ENCODE measurements at places on chromosomes 4 and X.

GRCh38 chr4:2248044-2248780 is 6.3 kb upstream of the HAUS3 start:
- no peak for DNase-seq
- no peak overlapping the region for H3K27ac ChIP-seq
- H3K27me3 ChIP-seq, result no peaks in the 10 kb centered on the region
- H3K36me3 ChIP-seq, result no peaks in the 10 kb centered on the region

GRCh38 chrX:48636776-48637175 is 39.5 kb downstream of the WDR13 start:
- peaks cover 7% of the 10 kb centered on the region for H3K4me1 ChIP-seq
- H3K4me3 ChIP-seq, result no peak overlapping the region
- H3K27ac ChIP-seq, result no peak overlapping the region
- no peak for DNase-seq
- H3K27me3 ChIP-seq, result no peaks in the 10 kb centered on the region

GRCh38 chr4:30450474-30450873 is 269.7 kb upstream of the PCDH7 start:
- no peaks in the 10 kb centered on the region for H3K36me3 ChIP-seq
- H3K27ac ChIP-seq, result no peak overlapping the region

DNA sequence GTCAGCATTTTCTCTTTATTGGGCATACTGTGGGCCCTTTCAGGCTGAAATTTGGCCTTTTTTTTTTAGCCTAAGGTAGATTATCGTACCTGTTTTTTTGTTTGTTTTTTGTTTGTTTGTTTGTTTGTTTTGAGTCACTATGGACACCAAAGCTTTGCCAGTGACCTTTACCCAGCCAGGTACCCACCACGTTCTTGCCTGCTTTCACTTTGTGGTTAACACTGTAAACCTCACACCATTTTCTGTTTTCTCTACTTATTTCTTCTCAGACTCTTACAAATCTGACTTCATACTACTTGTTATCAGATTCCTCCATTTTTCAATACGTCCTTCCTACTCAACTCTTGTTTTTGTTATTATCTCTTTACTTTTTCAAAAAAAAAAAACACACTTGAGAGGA is 81.5 kb downstream of the ZNF674 start:
- H3K27me3 ChIP-seq, result no peaks in the 10 kb centered on the region
- no peaks in the 10 kb centered on the region for H3K4me1 ChIP-seq
- H3K27ac ChIP-seq, result no peak overlapping the region
- no peak overlapping the region for H3K4me3 ChIP-seq
- no peaks in the 10 kb centered on the region for H3K36me3 ChIP-seq

GRCh38 chrX:111123125-111123524 is 27.1 kb downstream of the PAK3 start:
- H3K36me3 ChIP-seq, result no peaks in the 10 kb centered on the region
- peak overlapping the region; percentile 41 for H3K4me3 ChIP-seq
- peak overlapping the region; percentile 31 for H3K27ac ChIP-seq
- DNase-seq, result no peak

- no peaks in the 10 kb centered on the region for H3K36me3 ChIP-seq
- no peaks in the 10 kb centered on the region for H3K27me3 ChIP-seq
- no peak for DNase-seq
- no peaks in the 10 kb centered on the region for H3K4me1 ChIP-seq
- no peak overlapping the region for H3K27ac ChIP-seq
Observed at GRCh38 chr4:123997776-123998449, 601.3 kb downstream of the SPRY1 start.

GRCh38 chr4:8515316-8516060 is 64.7 kb upstream of the GPR78 start:
- H3K27ac ChIP-seq, result no peak overlapping the region
- H3K4me3 ChIP-seq, result no peak overlapping the region
- H3K27me3 ChIP-seq, result no peaks in the 10 kb centered on the region
- H3K36me3 ChIP-seq, result no peaks in the 10 kb centered on the region
- no peaks in the 10 kb centered on the region for H3K4me1 ChIP-seq

DNA sequence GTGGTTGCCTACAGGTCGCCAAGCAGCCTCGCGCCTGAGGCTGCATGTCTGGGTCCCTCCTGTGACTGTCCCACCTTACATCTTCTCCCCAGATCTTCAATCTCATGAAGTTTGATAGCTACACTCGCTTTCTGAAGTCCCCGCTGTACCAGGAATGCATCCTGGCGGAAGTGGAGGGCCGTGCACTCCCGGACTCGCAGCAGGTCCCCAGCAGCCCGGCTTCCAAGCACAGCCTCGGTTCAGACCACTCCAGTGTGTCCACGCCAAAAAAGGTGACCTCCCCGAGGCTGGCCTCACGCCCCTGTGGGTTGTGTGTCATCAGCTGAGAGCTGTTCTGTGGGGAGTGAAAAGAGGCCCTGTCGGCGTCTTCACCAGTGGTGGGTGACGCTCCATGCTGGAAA is 24.9 kb upstream of the HGFAC start:
- H3K4me3 ChIP-seq, result no peak overlapping the region
- no peak for DNase-seq
- no peaks in the 10 kb centered on the region for H3K4me1 ChIP-seq
- no peaks in the 10 kb centered on the region for H3K36me3 ChIP-seq
- H3K27me3 ChIP-seq, result no peaks in the 10 kb centered on the region

DNA sequence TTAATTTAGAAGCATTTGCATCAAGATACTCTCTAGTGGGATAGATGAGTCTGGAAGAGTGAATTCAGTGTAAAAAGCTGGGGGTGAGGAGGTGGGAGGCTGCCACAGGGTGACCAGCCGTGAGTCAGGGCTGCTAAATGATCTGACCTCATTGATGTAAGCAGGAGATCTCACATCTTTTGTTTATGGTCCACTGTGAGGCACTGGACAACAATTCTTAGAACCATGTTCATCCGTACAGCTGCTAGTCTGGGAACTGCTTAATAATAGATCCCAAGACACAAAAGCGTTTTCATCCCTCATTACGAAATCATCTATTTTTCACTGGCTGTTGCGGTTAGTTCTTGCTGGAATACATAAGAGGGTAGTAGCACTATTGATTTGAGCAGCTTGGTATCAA is 14.1 kb downstream of the KLF3 start:
- peaks cover 80% of the 10 kb centered on the region for H3K4me1 ChIP-seq
- no peak overlapping the region for H3K4me3 ChIP-seq
- H3K27ac ChIP-seq, result no peak overlapping the region
- no peak for DNase-seq
- H3K27me3 ChIP-seq, result no peaks in the 10 kb centered on the region

GRCh38 chr4:6601661-6602250 is 26.8 kb downstream of the MAN2B2 start:
- no peak overlapping the region for H3K27ac ChIP-seq
- no peaks in the 10 kb centered on the region for H3K4me1 ChIP-seq

GRCh38 chrX:15600049-15600448 is 711 bp downstream of the ACE2 start:
- H3K27me3 ChIP-seq, result no peaks in the 10 kb centered on the region
- H3K36me3 ChIP-seq, result no peaks in the 10 kb centered on the region
- no peaks in the 10 kb centered on the region for H3K4me1 ChIP-seq
- H3K27ac ChIP-seq, result no peak overlapping the region

- no peak for DNase-seq
- H3K27ac ChIP-seq, result no peak overlapping the region
- no peaks in the 10 kb centered on the region for H3K36me3 ChIP-seq
Observed at GRCh38 chr4:108378164-108378563, 209.4 kb upstream of the LEF1 start.

DNA sequence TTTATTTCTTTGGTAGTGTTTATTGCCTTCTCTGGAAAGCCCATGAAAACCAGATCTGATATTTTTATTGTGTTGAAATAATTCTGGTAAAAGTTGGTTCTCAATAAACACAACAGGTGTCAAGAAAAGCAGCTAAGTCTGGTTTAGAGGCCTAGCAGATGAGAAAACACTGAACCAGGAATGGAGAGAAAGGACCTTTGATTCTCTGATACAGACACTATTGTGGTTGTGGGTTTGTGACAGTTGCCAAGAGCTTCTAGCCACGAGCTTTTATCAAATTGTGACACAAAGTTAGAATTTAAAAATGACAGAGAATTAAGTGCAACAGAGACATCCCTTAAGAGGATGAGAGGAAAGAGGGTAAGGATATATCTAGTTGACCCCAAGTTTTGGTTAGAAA is 42.6 kb downstream of the DDIT4L start:
- DNase-seq, result no peak
- H3K4me3 ChIP-seq, result no peak overlapping the region
- no peaks in the 10 kb centered on the region for H3K36me3 ChIP-seq
- no peaks in the 10 kb centered on the region for H3K4me1 ChIP-seq

- no peak for DNase-seq
- no peaks in the 10 kb centered on the region for H3K27me3 ChIP-seq
- H3K4me3 ChIP-seq, result no peak overlapping the region
- no peak overlapping the region for H3K27ac ChIP-seq
- H3K36me3 ChIP-seq, result no peaks in the 10 kb centered on the region
Observed at GRCh38 chr4:35757836-35758235, 486.5 kb downstream of the ARAP2 start.

- H3K27ac ChIP-seq, result no peak overlapping the region
- H3K4me1 ChIP-seq, result no peaks in the 10 kb centered on the region
- H3K4me3 ChIP-seq, result no peak overlapping the region
- H3K27me3 ChIP-seq, result no peaks in the 10 kb centered on the region
- no peaks in the 10 kb centered on the region for H3K36me3 ChIP-seq
Observed at GRCh38 chrX:151458824-151459223, 61.8 kb downstream of the VMA21 start.

- no peaks in the 10 kb centered on the region for H3K27me3 ChIP-seq
- H3K4me3 ChIP-seq, result no peak overlapping the region
- no peak for DNase-seq
- no peaks in the 10 kb centered on the region for H3K4me1 ChIP-seq
- no peak overlapping the region for H3K27ac ChIP-seq
- H3K36me3 ChIP-seq, result no peaks in the 10 kb centered on the region
Observed at GRCh38 chrX:72604112-72604511, 31.5 kb upstream of the HDAC8 start.

DNA sequence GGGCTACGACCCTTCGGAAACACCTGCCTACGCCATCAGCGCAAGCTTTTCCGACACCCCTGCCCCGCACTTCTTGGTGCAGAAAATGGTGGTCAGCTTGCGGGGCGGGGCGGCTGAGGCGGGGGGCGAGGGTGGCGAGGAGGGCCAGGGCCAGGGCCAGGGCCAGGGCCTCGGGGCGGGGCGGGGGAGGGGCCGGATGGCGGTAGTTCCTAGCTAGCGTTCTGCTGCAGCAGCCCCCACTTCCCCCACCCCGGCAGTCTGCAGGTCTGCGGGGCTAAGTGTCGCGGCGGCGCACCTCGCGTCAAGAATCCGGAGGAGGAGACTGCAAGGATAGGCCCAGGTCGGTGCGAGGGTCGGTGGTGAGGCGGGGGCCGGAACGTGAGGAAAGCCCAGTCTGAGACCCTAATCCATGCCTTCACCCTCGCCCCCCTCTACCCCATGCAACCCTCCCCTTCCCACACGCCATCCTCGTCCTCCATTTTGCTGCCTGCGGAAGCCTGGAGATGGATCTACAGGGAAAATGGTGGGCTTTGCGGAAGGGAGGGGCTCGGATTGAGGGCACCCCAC is 600 bp downstream of the BEX4 start:
- peak; percentile 44 for DNase-seq
- peak overlapping the region; percentile 53 for H3K4me3 ChIP-seq
- H3K4me1 ChIP-seq, result peaks cover 4% of the 10 kb centered on the region
- no peaks in the 10 kb centered on the region for H3K36me3 ChIP-seq

GRCh38 chr4:69056921-69057550 is 39.2 kb upstream of the UGT2B7 start:
- H3K4me3 ChIP-seq, result no peak overlapping the region
- no peaks in the 10 kb centered on the region for H3K4me1 ChIP-seq
- no peaks in the 10 kb centered on the region for H3K27me3 ChIP-seq
- H3K36me3 ChIP-seq, result no peaks in the 10 kb centered on the region
- no peak overlapping the region for H3K27ac ChIP-seq

DNA sequence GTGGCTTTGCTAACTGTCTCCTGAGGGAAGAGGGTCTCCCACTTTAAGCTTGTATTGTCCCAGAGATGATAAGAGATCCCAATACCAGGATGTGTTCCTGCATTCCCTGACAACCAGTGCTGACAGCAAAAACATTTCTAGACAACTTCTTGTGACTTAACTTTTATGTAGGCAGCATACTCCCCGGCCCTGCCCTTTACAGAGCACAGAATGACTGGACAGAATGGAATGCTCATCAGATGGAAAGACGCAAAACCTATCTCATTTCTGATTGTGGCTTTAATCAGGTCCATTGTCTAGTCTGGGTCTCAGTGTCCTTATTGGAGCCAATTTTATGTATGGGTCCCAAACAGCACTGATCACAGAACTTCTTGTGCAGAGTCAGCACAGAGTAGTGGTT is 18.2 kb upstream of the PLAC1 start:
- H3K4me3 ChIP-seq, result no peak overlapping the region
- H3K4me1 ChIP-seq, result no peaks in the 10 kb centered on the region
- H3K27me3 ChIP-seq, result no peaks in the 10 kb centered on the region
- no peaks in the 10 kb centered on the region for H3K36me3 ChIP-seq
- no peak for DNase-seq

- no peak overlapping the region for H3K27ac ChIP-seq
- no peaks in the 10 kb centered on the region for H3K27me3 ChIP-seq
- no peak for DNase-seq
- H3K4me1 ChIP-seq, result no peaks in the 10 kb centered on the region
- H3K4me3 ChIP-seq, result no peak overlapping the region
- H3K36me3 ChIP-seq, result no peaks in the 10 kb centered on the region
Observed at GRCh38 chr4:79882806-79883205, 190.2 kb downstream of the ANTXR2 start.

DNA sequence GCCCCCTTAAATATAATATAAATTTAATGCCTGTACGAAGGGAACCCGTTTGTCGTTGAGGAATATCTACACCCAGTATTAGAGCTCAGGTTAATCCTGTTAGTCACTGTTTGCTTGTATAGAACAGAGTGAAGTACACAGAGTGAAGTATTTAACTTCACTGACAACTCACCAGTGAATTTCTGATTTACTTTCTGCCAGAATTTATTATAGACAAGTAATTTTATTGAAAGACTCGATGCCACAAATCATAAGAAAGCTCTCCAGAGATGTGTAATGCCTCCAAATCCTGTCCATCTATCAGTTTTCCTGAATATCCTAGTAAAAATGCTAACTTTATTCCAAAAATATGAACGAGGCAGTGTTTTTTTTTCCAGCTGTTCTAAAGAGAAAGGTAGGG is 1.6 kb downstream of the GAB1 start:
- H3K27ac ChIP-seq, result no peak overlapping the region
- no peaks in the 10 kb centered on the region for H3K36me3 ChIP-seq
- H3K4me1 ChIP-seq, result no peaks in the 10 kb centered on the region
- H3K4me3 ChIP-seq, result no peak overlapping the region

DNA sequence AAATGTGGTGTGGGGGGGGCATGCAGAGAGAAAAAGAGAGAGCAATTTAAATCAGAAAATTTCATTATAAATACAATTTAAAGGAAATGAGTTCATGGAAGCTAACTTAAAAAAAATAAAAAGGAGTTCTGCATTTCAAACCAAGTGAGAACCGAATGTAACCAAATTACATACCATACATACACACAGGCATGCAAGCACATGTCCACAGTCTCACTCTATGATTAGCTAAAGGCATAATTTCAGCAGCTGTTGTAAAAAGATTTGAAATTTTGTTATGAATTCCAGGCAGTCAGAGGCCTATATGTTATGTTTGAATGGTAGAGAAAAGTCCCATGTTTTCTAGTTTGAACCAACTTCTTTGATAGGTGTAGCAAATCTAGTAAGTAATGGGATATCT is 611.6 kb upstream of the ADGRL3 start:
- no peak for DNase-seq
- H3K4me3 ChIP-seq, result no peak overlapping the region
- no peaks in the 10 kb centered on the region for H3K27me3 ChIP-seq
- H3K36me3 ChIP-seq, result no peaks in the 10 kb centered on the region
- H3K4me1 ChIP-seq, result no peaks in the 10 kb centered on the region
